ENCODE measurements at places on chromosomes 7 and 10.

DNA sequence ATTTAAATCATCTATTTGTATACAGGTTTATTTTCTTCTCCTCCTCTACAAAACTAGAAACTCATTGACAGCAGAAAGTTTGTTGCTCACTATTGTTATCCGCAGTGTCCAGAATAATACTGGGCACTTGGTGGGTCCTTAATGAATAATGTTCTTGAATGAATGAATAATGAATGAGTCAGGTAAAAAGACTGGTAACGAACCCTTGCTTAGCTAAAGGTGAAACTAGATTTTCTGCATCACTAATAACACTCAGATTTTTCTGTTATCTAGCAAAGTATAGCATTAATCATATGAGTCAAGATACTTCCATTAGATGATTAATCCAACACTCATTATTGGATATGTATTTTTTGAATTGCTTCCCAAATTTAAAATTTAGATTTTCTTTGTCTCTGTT lies 953.2 kb downstream of the SORCS3 start:
- DNase-seq, result no peak

- no peak for DNase-seq
Observed at GRCh38 chr10:3265088-3265487, 92.5 kb upstream of the PITRM1 start.

DNA sequence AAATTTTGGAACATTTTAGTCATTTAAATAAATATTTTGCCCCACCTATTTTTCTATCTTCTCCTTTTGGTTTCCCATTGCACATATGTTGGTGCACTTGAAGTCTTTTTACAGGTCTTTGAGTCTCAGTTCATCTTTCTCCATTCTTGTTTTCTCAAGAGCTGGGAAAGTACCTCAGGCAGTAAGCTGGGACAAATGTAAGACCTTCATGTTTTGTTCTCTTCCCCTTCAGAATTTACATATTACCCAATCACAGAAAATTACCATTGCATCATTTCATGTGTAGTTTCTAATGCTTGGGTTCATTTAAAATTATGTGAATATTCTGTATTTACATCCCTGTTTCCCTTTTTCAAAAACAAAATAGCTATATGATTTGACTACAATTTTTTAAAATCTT lies 1150.0 kb upstream of the POT1 start:
- DNase-seq, result peak; percentile 18

- no peak for DNase-seq
Observed at GRCh38 chr10:21014141-21014540, 117.0 kb upstream of the NEBL start.

- DNase-seq, result peak; percentile 50
Observed at GRCh38 chr7:21941611-21942141, 4.0 kb downstream of the CDCA7L start.

- no peak for DNase-seq
Observed at GRCh38 chr7:106421181-106421762, 136.5 kb upstream of the NAMPT start.

GRCh38 chr7:42263971-42264370 lies 27.0 kb upstream of the GLI3 start:
- DNase-seq, result no peak

DNA sequence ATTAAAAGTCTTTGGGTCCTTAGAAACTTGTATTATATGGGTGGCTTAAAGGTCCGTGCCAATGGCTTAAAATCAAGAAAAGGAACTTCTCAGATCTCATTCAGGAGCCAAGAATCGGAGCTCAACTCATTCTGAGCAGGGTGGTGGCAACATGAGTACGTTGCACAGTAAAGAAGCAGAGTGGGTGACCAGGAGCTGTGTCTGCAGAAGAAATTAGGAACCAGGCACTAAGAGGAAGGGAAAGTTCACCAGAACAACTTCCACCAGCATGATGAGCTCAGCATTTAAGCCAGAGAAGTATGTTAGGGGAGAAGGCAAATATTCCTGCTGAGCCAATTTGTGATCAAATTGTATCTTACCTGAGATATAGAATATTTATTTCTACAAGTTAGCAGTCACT lies 236.0 kb upstream of the NRP1 start:
- no peak for DNase-seq

DNA sequence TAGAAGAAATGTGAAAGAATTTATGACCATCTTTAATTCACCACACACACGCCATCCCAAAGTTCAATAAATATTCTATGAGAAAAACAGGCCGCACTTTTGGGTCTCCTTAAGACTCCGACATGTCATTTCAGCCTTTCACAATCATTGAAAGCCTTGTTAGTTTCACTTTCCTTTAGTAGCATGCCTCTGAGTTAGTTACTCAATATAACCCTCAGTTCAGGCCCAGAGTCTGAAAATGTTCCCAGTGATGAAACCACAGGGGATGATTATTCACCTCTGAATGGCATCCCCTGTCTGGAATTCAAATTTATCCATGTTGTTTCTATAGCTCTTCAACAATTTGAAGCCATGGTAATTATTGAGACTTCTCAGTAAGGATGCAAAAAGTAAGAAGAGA lies 278.1 kb upstream of the NRP1 start:
- DNase-seq, result peak; percentile 65

DNA sequence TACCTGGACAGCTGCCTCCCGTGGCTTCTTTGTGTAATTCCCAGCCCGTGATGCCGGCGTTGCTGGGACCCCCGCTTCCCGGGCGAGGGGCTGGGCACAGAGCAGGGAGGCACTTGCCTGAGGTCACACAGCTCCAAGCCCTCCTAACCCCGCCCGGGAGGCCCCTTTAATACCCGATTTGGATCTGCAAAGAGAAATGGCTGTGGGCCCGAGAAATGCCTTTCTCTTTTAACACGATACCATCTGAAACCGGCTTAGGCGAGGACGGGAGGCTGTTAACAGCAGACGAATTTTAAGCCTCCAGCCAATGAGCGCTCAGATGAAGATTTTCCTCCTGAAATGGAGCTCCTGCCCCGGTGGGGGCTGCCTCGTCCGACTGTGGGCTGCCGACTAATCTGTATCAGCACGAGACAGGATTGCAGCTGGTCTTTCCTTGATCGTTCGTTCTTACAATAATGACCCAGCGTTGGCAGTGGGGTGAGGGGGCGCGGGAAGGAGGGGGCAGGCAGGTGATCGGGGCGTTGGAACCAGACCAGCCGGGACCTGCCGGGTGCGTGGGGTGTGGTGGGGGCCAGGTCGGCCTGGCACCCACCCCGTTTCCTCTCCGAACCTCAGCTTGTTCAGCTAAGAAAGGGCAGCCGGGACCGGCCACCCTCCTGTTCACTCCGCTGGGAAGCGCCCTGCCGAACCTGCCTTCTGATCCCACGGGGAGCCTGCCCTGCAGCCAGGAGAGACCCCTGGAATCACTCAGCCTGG lies 36.2 kb upstream of the FOXL3 start:
- DNase-seq, result no peak

- DNase-seq, result no peak
Observed at GRCh38 chr10:72615970-72616369, 9.9 kb downstream of the MICU1 start.

DNA sequence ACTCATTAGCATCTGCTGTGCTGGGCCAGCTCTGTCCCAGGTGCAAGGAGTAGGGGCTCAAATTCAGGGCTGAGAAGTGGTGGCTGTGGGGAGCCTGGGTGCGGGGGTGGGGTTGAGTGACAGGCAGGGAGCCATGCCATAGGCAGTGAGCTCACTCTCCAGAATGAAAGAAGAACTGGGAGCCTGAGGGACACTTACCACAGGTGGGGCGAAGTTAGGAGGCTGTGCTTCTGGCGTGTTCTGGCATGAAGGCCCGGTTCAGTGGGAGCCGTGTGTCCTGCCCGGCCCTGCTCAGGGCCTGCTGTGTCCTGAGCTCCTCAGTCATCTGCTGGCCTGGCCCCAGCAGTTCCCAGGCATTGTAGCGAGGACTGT lies 62.5 kb downstream of the MKI67 start:
- DNase-seq, result peak; percentile 37

- no peak for DNase-seq
Observed at GRCh38 chr7:105999256-105999655, 36.2 kb downstream of the CDHR3 start.

DNA sequence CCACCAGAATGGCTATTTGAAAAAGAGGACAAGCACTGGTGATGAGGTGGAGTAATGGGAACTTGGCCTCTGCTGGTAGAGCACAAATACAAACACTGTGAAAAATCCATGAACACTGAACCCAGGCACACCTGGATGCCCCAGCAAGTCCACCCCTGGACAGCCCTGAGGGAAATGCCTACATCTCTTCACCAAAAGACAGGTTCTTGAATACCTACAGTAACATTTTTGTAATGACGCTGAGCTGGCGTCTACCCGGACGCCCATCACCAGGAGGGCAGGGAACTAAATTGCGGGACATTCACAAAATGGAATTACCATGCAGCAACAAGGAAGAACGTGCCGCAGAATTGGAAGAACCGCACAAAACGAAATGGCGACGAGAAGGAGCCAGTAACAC lies 70.5 kb downstream of the GNA12 start:
- DNase-seq, result no peak

DNA sequence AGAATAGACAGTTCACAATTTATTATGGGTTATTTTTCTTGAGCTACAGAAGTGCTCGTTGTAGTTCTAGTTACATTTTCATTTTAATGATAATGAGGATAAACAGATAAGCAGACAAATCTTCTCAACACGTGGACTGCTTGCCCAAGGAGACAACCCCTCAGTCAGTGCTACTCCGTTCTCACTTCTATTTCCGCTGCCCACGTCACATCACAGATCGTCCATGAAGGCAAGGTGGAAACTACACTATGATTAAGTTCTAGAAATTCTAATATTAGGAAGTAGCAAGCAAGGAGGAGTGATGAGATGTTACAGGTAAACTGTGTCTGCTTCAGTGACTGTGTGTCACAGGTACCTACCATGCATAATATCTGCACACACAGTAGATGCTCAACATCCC lies 210.5 kb downstream of the CHCHD3 start:
- DNase-seq, result peak; percentile 56

GRCh38 chr10:132899054-132899750 lies 43.2 kb downstream of the CFAP46 start:
- DNase-seq, result no peak

DNA sequence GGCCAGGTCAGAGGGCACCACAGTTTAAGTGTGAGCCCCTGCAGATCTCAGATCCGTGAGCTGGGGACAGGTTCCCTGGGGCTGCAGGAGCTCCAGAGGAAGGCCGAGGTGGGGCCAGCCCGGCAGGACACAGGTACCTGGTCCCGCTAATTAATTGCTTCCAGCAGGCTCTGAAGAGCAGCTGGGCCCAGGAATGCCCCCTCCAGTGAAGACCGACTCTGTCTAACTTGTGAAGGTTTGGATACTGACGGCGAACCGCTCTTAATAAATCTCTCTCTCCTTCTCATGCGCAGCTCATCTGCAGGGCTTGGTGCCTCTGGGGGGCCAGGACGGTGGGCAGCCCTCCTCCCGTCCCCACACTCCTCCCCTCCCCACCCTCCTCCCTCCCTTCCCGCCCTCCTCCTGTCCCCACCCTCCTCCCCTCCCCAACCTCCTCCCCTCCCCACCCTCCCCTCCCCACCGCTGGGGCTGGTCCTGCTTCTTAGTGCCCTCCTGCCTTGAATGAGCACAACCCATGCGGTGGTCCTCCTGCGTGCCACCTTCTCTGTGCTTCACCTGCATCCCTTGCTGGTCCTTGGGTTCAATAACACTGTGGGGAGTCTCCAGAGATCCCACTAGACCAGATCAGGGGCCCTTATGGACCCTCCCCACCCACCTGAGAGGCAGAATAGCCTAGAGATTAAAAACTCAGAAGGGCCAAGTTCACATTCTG lies 38.3 kb downstream of the PDGFA start:
- no peak for DNase-seq

DNA sequence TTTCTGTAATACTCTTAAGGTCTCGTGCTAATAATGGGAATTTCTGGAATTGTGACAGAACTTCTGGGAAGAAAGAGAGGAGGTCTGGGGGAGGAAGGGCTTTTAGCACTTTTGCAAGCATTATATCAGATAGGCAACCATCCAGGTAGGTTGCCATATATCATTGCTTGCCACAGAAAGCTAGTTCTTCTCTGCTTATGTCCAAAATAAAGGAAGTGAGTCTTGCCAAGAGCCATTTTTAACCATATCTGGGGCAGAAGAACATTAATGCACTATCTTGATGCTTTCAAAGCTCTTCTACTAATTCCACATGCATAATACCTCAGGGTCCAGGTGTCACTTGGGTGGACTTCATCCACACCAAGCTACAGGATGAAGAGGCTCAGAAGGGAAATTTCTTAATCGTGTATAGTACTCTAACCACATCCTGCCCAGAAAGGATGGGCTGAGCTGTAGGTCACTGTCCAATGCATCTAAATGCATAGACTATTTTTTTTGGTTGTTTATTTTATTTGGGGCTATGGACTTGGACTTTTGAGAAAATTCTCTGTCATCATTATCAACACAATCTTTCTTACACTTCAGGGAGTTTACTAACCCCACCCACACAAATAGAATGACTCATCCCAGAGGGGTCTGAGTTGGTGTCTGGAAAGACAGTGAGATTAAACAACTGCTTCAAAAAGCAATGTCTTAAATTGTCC lies 68.9 kb upstream of the ADO start:
- peak; percentile 83 for DNase-seq
